ENCODE measurements at places on chromosomes 7 and 10.

- no peak for DNase-seq
Measured at GRCh38 chr10:20839141-20839540, 58.0 kb downstream of the NEBL start.

DNA sequence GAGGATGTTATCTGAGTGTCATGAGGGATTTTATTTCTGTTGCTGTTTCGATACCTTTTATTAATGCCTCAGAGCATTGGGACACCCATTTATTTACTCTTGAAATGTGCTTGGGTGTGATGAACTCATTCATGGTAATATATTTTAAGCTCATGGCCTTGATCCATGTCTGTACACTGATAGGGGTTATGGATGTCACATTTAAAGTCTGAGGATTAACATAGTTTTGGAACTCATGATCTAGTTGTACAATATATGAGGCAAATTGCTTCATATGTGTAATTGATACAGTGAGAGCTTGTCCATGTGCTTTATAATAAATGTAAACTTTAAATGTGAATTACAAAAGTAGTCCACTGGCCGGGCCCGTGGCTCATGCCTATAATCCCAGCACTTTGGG is 23.0 kb upstream of the ZRANB1 start:
- no peak for DNase-seq

DNA sequence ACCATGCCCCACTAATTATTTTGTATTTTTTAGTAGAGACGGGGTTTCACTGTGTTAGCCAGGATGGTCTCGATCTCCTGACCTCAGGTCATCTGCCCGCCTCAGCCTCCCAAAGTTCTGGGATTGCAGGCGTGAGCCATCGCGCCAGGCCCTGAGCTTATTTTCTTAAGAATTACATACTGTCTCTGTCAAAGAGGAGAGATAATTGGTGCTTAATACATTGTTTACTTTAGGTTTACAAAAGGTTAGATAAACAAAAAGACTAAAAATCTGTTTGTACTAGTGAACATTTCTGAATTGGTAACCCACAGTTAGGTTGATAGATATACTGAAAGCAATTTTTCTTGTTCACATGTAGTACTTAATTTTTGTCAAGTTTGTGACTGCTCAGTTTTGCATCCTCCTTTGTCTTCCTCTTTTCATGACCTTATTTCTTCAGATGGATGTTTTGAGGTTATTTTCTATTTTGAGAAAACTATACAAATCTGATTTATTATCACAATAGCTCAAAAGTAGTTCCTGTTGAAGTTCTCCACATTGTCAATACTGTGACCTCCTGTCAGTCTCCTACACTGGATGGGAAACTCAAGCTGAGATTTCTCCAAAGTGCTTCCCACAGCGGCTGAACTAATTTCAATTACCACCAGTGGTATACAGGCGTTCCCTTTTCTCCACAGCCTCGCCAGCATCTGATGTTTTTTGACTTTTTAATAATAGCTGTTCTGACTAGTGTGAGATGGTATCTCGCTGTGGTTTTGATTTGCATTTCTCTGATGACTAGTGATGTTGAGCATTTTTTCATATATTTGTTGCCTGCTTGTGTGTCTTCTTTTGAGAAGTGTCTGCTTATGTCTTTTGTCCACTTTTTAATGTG is 22.5 kb downstream of the HHEX start:
- no peak for DNase-seq

GRCh38 chr10:112295853-112296830 is 12.9 kb downstream of the TECTB start:
- no peak for DNase-seq

DNA sequence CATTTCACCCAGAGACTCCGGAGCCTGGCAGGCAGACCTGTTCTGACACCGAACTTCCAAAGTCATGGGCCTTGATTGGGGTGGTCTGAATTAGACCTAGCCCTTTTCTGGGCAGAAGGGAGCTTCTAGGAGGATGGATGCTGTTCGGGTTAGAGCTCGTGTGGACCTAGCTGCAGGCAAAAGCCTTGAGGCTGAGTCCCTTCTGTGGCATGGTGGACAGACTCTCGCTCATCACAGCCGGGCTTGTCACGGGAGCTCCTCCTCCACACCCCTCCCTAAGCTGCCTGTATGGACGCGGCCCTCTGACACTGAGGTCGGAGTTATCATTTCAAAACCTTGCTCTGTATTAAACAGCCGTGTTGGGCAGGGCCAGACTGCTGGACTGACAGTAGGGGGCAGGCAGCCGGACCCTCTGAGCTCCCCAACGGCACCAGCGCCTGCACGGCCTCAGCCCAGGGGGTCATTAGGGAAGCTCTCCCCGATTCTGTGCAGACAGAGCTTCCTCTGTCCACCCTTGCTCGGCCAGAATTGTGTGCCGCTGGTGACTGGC is 2.2 kb downstream of the IRF5 start:
- peak; percentile 46 for DNase-seq

DNA sequence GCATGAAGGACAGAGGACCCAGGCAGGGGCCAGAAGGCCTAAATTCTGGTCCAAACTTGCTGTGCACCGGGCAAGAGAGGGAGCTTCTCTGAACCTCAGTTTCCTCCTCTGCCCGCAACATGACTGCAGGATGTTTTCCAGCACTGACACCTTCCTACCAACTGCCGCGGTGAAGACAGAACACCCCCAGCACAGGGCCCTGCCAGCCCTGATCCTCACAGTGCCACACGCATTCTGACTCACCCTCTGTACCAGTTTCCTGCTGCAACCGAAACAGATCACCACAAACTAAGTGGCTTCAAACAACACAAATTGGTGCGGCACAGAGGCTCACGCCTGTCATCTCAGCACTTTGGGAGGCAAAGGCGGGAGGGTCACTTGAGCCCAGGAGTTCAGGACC is 18.1 kb downstream of the MAD1L1 start:
- no peak for DNase-seq

DNA sequence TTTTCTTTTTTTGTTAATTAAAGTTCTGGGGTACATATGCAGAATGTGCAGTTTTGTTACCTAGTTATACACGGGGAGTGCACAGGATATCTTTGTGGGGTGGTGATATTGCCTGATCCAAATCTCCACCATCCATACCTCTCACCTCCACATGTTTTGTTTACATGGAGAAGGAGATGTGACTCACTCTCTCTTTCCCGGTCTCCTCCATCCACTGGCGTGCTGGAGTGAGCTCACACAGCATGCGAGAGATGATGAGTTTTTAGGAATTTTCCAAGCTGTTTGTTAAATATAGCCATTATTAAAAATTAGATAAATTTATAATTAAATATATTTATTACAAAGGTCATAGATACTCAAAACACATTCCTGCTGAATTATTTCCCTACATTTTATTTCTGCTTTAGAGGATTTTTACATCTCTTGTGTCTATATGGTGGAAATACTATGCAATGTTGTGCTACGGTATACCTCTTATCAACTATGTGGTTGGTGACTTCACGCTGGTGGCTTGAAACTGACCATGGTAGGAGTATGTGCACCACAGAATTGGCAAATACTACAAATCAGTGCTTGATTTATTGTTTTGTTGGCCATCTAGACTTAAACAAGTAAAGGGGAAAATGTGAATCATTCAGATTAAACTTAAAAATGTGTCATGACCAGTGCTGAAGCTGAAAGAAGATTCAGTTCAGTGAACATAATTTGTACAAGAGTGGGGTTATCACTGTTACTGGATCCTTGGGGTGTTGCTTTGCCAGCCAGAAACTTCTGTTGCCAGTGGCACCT is 107.9 kb upstream of the FAM180A start:
- DNase-seq = no peak

GRCh38 chr7:148791546-148791945 is 92.5 kb downstream of the EZH2 start:
- no peak for DNase-seq

DNA sequence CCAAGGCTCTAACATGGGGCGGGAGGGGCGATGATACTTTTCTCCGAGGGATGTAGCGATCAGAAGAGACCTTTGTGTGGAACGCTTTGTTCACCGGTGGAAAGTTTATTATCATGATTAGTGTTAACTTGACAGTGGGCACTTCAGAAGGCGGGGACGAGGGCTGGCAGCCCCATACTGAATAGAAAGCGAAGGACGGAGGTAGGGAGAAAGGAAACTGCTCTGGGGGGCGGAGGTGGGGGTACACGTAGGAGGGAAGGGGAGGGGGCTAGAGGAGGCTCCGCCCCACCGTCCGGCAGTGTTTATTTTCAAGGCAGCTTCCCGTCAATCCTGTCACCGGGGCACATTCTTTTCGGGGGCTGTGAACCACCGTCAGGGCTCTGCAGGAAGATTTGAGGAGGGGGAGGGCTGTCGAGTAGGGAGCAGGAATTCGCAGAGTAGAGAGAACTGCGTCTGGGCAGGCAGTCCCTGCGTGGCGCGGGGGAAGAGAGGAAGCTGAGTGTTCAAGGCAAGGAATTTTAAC is 9.4 kb upstream of the NKX2-3 start:
- DNase-seq = no peak

- DNase-seq = no peak
Measured at GRCh38 chr7:8371742-8372141, 61.7 kb upstream of the NXPH1 start.

DNA sequence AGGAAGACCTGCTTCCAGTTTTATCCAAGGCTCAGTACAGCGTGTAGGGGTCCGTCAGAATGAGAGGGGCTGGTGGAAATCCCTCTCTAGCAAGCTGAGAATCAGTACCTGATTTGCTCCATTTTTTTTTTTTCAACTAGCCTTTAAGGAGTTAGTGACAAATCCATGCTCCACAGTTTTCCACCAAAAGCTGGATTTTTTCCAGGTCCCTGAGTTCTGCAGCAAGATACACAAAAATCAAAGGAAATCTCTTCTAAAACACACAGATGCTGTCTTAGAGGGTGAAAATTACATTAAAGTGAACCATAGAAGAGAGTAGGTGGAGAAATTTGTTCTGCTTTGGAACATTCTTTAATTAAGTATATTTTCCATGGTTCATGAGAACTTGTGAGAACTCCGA is 30.4 kb downstream of the MDFIC start:
- DNase-seq = no peak

- DNase-seq = no peak
Measured at GRCh38 chr7:107035446-107035845, 9.1 kb upstream of the PRKAR2B start.

- DNase-seq = no peak
Measured at GRCh38 chr10:110817614-110818013, 54.1 kb upstream of the PDCD4 start.

- no peak for DNase-seq
Measured at GRCh38 chr10:3452173-3452626, 279.6 kb upstream of the PITRM1 start.

DNA sequence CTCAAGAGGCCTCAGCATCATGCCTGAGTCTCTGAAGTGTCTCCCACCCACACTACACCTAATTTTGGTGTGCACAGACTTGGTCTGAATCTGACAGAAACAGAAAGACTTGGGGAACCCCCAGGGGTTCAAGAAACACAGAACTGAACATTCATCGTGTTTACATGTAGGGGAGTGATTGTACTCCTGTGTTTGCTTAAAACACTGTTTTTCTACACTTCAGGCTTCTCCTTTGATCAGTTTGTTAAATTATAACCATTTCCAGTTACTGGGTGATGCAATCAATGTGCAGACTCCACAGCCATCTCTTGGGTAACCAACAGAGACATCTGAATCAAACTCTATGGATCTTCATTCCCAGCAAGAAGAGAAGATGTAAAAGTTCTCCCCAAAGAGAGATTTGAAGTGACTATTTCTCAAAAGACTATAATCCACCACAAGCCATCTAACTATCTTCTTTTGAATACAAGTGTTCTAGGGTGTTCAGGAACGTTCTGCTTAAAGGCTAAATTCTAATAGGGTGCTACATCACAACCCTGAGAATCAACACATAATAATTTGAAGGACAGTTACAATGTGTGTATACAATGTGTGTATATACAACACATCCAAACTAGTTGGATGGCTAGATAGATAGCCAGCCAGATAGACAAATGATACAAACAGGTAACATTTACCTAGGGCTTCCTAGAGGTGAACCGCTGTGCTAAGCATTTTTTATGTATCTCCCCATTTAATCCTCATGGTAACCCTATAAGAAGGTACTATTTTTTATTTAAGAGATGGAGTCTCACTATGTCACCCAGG is 34.2 kb downstream of the DNAJC12 start:
- no peak for DNase-seq

DNA sequence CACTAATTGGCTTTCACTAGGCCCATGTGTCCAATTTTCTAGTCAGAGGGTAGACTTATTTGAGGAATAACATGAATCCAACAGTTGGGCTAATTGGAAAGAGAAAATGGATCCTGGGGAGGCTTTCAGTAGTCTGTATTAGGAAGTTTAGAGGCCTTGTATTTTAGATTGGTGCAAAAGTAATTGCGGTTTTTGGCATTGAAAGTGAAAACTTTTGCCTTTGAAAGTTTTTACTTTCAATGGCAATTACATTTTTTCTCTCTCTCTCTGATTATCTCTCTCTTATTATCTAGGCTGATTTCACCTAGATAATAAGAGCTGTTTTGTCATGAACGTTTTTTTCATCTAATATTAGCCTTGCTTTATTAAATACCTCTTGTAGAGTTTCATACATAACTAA is 981.7 kb downstream of the REEP3 start:
- no peak for DNase-seq

GRCh38 chr7:129443612-129444011 is 9.4 kb downstream of the STRIP2 start:
- no peak for DNase-seq

GRCh38 chr7:29748286-29749099 is 57.8 kb upstream of the WIPF3 start:
- no peak for DNase-seq

- DNase-seq = no peak
Measured at GRCh38 chr10:124450012-124450782, at the start of gene NKX1-2. NKX1-2 (minus strand) TSS chr10:124450035; CDS start chr10:124449943, 92 bp downstream.

DNA sequence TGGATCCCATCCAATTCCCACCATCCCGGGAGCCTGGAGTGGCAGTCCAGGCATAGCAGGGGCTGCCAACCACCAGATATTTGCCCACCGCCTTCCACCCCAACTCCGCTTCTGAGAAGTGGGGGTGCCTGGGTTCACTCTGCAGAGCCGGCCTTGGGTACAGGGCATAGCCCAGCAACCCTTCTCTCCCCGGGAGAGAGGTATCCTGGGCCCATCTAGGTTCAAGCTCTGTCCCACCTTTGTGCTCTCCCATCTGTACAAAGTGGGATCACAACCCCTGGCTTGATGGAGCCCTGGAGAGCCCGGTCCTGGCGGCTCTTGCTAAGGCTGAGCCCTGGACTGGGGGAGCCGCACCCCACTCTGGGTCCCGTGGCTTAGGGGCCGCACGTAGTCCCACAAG is 12.2 kb downstream of the MICALL2 start:
- DNase-seq = no peak

GRCh38 chr10:123318516-123318915 is 164.3 kb downstream of the BUB3 start:
- DNase-seq = no peak

GRCh38 chr10:11207560-11207844 is 189.8 kb downstream of the CELF2 start:
- DNase-seq = no peak

DNA sequence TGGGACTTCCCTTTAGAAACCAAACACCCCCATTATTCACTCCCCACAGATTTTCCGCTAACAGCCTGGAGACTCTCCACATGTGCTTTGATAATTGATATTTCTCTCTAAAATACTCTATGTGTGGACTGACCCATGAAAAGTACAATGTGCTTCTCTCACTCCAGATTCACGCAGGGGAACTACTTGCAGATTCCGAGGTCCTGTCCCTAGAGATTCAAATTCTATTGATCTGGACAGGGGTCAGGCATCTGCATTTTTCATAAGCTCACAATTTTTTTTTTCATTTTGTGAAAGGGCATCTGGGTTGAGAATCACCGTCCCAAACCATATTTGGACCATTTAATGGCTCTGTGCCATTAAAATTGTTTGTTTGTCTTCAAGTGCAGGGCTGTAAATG is 98.7 kb downstream of the CALCR start:
- DNase-seq = no peak

- DNase-seq = no peak
Measured at GRCh38 chr10:48606530-48607355, 1.9 kb upstream of the ARHGAP22 start.
